ENCODE measurements at places on chromosomes 16 and 17. TPM values are rescaled to one million over a fixed set of nuclear protein-coding genes. Genes with fewer than 3 reads are reported as not detected.

DNA sequence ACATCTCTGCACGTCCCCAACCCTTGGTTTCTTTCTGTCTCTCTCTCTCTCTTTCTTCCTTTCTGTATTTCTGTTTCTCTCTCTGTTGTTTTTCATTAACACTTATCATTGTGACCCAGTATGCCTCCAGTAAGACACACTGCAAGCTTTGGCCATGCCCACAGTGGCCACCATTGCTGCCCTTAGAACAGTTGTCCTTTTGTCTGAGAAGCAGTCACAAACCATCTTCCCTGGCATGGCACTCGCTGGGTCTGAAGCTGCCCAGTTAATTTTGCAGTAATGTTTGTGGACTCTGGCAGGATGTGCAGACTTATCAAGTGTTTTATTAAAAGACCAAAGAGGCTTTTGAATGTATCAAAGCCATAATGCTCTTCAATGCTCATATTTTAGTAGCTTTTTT lies 146.9 kb downstream of the MSI2 start:
- DNase-seq = no peak
- peaks cover 5% of the 10 kb centered on the region for H3K36me3 ChIP-seq
- H3K4me3 ChIP-seq = no peak overlapping the region
- H3K27me3 ChIP-seq = no peaks in the 10 kb centered on the region
- peaks cover 51% of the 10 kb centered on the region for H3K4me1 ChIP-seq

- H3K4me1 ChIP-seq = no peaks in the 10 kb centered on the region
- H3K4me3 ChIP-seq = no peak overlapping the region
- H3K36me3 ChIP-seq = peaks cover 3% of the 10 kb centered on the region
- H3K27ac ChIP-seq = no peak overlapping the region
- H3K27me3 ChIP-seq = no peaks in the 10 kb centered on the region
- no peak for DNase-seq
These were observed 60.2 kb downstream of the CCDC182 start for GRCh38 chr17:57684711-57685498.

DNA sequence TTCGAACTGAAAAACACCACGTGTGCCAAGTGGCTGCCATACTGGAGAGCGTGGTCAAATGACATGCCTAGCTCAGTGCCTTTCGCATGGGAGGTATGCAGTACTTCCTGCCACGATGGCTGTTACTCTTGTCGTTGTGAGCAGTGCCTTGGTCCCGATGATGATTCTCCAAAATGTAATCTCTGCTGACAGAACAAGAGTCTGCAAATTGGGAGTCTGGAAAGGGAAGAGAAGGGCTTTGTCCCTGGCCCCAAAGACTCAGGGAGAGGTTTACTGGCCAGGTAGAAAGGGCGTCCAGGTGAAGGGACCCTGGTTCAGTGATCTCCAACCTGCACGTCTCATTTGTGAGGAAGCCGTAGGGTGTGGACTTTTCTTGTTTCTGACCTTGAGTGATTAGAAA lies 336.6 kb downstream of the WWOX start:
- no peaks in the 10 kb centered on the region for H3K27me3 ChIP-seq
- H3K27ac ChIP-seq = no peak overlapping the region
- peaks cover 7% of the 10 kb centered on the region for H3K36me3 ChIP-seq

DNA sequence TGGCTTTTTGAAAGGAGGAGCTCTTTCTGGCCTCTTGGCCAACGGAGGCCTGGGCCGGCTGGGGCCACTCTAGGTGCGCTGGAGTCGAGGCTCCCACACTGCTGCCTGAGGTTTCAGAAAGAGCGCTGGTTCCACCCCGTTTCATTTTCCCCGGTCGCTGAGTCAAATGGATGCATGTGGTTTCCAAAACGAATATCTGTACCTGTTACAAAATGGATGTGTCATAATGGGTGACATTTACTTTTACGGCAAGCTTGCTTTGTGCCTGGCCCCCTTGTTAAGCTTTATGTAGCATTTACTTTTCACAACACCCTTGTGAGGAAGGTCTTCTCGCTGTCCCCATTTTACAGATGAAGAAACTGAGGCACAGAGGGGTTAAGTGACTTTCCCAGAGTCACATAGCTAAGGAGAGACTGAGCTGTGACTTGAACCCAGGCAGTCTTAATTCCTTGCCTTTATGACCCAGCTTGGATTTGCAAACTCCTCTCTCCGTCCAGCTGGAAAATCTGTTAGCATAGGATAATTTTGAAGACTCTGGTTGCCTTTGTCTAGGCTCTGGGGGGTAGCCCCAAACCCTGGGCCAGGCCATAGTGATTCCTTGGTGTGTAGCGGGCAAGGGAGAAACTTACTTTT lies 10.6 kb downstream of the KSR1 start:
- DNase-seq = peak; percentile 26
- no peaks in the 10 kb centered on the region for H3K27me3 ChIP-seq
- no peak overlapping the region for H3K27ac ChIP-seq
- peaks cover 29% of the 10 kb centered on the region for H3K4me1 ChIP-seq

DNA sequence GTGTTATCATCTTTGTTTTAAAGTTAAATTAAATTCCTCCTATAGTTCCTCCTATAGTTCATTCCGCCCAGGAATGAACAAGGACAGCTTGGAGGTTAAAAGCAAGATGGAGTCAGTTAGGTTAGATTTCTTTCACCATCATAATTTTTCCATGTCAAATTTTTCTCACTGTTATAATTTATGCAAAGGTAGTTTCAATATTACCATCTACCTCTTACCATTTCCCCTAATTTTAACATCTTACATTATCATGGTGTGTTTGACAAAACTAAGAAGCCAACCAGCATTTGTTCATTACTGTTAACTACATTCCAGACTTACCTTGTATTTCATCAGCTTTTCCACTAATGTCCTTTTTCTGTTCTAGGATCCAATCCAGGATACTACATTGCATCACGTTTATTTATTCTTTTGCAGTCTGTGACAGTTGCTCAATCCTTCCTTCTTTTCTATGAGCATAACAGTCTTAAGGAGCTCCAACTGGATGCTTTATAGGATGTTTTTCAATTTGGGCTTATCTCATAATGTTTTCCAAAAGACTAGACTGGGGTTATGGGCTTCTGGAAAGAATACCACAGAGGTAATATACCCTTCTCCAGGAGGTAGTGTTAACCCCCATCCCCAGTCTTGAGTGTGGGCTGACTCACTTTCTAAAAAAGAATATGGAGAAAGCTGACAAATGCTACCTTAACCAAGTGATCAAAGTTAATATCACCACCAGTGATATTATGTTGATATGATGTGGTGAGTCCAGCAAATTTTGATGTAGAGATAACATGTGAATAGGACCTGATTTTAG lies 158.5 kb downstream of the PPM1E start:
- no peak overlapping the region for H3K4me3 ChIP-seq
- H3K4me1 ChIP-seq = no peaks in the 10 kb centered on the region
- H3K27ac ChIP-seq = no peak overlapping the region
- DNase-seq = no peak

LDHD gene
- 56.4 TPM for total RNA-seq

Measured in heart left ventricle (tissue), 16 donors.